GM04504 (cell line): ENCODE measurements at places on chromosomes 3 and 15.

DNA sequence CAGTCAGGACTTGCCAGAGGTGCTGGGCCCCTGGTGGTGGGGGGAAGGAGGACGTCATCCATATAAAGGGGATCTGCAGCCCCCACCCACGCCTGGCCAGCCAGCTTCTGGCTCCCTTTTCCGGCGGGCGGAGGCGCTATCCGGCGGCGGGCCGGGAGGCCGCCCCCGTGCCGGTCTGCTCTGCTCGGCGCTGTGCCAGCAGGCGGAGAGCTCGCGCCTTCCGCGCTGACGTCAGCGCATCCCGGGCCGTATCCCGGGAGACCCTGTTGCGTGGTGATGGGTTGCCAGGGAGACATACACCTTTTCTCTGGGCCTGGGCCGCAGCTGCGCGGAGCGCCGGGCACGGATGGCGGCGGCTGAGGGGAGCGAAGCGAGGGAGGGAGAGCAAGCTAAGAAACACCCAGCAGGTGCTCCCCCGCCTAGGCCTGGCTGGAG, 1.1 kb downstream of the FAM131A start:
- DNase-seq: no peak

GRCh38 chr3:129195731-129196256, 12.1 kb upstream of the CNBP start:
- DNase-seq: peak; percentile 95

- no peak for DNase-seq
These were observed 13.8 kb downstream of the DENND4A start for GRCh38 chr15:65778269-65778668.

DNA sequence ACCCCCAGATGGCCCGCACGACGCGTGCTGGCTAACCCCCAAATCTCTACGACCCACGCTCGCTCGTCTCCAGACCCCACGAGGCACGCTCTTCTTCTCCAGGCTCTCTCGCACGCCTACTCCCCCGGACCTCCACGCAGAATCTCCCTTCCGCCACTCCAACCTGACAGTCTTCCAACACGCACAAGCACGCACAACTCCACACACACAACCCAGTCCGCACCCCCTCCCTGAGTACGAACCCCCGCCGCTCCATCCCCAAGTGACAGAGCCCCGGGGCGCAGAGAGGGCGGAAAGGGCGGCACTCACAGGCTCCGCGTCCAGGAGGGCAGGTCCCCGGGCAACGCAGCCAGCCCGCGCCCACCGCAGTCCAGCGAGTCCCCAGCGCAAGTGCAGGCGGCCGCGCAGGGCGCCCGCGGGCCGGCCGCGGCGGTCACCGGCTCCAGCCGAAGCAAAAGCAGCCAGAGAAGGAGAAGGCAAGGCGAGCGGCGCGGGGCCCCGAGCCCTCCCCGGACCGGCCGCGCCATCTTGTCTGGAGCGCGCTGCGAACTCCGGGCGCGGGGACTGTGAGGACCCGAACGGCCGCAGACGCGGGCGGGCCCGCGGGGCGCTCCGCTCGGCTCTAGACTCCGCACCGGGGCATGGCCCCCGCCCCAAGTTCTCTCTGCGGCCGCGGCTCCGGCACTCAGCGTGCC, 794 bp downstream of the LRIG1 start:
- DNase-seq: no peak

GRCh38 chr15:54789376-54789775, 407.4 kb downstream of the RSL24D1 start:
- DNase-seq: no peak

DNA sequence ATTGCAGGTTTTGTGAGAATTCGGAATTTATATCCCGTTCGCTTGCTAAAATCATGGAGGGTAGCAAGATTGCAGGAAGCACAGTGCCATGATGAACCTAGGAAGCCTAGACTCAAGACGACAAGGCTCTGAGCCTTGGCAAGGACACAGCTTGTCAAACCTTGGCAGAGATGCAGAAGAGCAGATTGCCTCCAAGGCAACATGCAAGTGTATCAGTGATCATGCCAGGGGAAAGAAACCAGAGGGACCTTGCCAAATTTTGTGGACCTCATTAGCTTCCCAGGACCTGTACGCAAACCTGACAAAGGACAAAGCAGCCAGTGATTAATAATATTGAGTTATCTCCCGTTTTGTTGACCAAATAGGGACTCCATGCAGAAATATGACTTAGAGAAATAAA, 159.7 kb downstream of the GOLIM4 start:
- no peak for DNase-seq

DNA sequence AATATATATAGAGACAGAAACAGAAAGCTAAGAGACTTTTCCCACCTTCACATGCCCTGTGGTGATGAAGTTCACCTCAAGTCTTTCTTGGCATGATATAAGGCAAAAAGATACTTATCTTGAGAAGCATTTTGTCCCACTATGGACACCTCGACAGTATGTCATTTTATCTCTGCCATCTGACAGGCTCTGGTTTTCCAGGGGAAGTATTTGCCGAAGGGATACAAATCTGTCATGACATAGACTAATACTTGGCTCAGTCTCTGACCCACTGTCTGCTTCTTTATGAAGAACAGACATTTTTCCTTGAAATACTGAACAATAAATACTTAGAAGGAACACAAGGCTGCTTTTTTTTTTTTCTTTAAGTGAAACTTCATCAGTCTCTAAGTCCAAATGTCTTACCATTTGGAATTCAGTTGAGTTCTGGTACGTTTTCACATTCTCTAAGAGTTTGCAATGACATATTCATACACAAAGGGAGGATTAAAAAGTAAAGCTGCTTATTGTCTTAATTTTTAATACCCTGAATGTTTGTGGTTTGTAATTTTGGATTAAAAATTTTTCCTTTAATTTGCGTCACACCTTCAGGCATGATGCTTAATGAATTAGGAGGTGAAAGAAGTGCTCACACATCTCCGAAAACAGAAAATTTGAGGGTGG, 87.8 kb upstream of the LMOD3 start:
- DNase-seq: no peak

GRCh38 chr3:42130007-42130328, 38.8 kb downstream of the TRAK1 start:
- DNase-seq: no peak

DNA sequence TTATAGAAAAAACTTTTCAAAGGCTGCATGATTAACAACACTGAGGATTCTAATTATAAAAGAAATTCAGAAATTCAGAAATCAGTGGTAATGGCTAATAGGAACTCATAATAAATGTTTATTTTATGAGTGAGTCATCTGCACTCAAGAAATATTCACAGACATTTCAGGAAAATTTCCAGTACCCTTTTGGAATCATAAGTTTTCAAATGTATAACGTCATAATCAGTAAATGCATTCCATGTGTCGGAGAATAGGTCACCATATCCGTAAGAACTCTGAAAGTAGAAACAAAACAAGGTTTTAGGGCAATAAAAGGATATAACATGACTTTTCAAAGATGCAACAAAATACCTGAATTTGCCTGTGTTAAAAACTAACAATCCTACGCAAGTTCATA, 24.7 kb downstream of the EOGT start:
- peak; percentile 9 for DNase-seq

DNA sequence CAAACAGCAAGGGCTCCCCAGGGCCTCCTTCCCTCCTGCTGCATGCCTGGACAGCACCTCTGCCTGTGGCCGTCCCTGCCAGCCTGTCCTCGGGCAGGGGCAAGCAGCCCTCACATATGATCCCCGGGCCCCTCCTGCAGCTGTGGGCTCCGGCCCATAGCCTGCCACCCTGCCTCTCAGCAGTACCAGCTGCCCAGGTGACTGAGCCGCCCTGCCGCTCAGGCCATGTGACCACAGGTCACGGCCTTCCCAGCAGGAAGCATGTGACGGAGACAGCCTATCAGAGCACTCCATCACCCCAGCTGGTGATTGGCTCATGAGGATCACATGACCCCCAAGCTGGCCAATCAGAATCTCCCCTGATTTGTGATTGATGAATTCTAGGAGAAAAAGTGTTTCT, 23.9 kb downstream of the ALDH1L1 start:
- no peak for DNase-seq

DNA sequence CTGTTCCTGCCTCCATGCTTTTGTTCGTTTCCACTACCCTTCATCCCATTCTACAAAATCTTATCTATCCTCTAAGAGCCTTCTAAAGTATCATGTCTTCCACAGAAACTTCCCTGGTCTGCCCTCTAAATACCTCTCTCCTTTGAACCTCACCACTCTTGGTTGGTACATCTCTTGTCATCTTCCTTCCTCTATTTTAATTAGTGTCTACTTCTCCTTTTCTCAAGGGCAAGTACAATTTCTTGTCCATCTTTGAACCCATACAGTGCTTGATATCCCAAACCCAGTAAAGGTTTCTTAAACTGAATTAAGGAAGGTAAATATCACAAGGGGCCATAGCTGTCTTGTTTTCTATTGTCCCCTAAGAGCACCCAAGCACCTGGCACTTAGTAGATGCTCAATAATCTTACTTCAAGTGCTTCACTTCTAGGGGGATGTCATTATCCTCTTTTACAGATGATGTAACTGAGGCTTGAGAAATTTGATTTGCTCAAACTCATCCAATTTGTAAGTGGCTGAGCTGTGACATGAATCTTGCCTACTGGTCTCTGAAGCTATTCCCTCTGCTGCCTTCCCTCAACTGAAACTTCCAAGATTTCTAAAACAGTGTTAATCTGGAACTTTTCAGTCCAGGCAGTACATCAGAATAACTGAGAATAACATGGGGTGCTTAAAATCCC, 2.6 kb upstream of the DAPK2 start:
- no peak for DNase-seq

DNA sequence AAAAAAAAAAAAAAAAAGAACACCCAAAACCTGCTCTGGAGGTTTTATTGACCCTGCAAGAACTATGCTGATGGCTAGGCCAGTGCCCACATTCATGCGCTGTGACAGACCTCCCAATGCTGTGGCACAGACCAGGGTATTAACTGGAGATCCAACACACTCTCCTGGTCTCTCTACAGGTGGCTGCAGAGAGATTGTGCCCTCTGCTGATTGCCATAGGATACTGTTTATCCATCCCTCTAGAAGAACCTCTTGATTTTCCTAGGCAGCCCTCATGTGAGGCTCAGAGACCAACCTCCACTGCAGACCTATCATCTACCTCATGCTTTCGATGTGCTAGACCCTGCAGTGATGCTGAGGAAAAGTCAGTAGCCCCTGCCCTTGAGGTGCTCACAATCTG, 125.5 kb upstream of the TRIM42 start:
- DNase-seq: no peak

DNA sequence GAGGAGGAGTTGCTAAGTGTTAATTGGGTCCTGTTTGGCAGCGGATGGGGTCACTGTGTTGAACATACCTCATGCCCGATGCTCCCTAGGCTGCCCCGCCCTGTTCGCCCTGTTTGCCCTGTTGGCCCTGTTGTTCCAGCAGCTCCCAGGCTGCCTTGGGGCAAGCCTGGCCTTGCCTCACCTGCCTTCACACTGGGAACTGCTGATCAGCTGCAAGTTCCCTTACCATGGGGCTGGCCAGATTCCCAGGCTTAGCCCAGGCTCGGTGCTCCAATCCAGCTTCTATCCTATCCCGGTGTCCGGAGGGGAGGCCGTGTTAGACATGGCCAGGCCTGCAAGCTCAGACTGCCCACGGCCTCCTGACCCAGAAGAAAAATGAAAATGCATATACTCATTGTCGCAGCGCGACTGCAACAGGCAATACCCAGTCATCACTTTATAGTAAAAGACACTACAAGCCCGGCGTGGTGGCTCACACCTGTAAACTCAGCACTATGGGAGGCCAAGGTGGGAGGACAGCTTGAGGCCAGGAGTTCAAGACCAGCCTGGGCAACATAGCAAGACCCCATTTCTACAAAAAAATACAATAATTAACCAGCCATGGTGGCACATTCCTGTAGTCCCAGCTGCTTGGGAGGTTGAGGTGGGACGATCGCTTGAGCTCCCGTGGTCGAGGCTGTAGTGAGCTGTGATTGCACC, 42.9 kb upstream of the ZNF710 start:
- no peak for DNase-seq

DNA sequence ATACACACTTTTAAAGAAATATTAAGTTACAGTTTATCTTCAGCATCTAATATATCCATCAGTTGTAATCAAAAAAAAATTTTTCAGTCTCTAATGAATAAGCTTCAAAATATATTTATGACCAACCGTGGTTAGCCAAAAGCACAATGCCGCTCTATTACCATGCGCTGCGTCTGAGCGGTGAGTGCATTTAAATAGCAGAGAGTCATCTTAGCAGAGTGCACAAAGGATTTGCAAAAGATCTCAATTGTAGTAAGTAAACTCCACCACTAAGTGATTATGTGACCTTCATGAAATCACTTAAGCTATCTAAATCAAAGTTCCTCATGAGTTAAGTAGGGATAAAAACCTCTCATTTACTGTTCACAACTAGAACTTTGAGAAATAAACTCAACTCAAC, 4.9 kb downstream of the TP63 start:
- no peak for DNase-seq

DNA sequence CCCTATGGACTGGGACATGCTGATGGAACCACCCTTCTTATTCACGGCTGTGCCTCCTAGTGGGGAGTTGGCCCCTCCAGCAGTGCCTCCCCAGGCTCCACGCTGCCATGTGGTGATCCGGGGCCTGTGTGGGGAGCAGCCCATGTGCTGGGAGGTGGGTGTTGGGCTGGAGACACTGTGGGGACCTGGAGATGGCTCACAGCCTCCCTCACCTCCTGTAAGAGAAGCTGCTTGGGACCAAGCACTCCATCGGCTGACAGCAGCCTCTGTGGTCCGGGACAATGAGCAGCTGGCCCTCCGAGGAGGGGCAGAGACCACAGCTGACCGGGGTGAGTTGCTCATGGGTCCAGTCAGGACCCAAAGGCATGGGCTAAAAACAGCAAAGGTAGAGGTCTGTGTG, 9.1 kb downstream of the ALG3 start:
- no peak for DNase-seq

DNA sequence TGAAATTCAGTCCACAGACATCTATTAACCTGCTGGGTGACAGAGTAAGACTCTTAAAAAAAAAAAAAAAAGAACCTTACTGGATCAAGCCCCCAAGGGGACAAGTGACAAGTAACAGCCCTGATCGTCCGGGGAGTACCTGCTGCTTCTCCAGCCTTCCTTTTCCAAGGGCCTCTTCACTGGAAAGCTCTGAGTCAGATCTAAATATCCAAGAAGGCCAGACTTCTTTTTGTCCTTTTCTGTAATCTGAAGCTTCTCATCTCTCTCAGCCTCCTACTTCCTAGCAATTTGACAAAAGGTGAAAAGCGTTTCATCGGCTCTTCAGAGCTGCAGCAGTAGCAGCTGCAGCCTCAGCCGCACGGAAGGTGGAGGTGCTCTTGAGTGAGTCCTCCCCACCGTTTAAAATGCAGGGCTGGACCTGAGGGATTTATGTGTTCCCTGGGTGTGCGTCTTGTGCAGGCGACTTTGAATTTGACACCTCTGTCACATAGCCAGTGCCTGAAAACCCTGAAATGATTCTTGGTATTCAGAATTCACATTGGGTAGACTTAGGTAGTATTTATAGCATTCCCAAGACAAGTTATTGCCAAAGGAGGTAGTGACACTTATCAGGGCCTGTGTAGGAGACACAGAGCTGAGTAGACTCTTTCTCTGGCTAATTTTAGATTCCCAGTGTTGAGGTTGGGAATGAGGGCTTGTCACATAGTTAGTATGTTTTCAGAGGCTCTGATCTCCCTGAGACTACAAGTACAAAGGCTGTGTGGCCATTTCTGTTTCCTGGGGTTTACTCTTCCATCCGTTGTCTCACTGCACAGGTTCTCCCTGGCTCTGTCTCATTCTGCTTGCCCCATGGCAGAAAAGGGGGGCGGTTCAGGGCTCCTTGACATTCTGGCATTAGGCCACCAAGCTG, 291.2 kb upstream of the C2CD4B start:
- DNase-seq: no peak

GRCh38 chr3:189652042-189652441, 20.9 kb downstream of the TP63 start:
- DNase-seq: no peak

GRCh38 chr15:48974882-48975281, 11.2 kb upstream of the SHC4 start:
- DNase-seq: no peak
